NCI-H526 (cell line): ENCODE measurements at places on chromosomes 6 and 20.

DNA sequence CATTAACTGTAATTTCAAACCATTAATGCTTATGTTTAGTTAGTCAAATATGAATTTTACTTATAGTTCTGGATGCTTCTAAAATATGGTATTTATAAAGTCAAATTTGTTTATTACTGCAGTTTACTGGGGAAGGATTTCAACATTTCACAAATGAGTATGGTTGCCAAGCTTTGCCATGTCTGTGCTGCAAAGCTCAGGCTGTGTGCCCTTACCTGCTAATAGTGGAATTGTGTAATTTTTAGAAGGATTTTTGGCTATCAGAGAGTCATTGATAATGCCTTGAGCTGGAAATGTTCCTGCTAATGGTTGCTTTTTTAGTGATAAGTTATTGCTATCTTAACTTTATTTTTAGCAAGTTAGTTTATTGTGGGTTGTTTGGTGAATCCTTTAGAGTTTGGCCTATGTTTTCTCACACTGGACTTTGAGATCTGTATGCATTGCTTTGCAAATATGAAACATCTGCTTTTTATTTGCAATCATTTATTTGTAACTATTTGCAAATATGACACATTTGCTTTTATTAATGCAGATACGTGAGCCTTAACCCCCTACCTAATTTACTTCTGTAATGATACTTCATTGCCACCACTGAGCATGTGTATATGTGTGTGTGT is 105.8 kb downstream of the CD109 start:
- DNase-seq = no peak

GRCh38 chr6:164039954-164040375 is 625.4 kb downstream of the QKI start:
- no peak for DNase-seq

DNA sequence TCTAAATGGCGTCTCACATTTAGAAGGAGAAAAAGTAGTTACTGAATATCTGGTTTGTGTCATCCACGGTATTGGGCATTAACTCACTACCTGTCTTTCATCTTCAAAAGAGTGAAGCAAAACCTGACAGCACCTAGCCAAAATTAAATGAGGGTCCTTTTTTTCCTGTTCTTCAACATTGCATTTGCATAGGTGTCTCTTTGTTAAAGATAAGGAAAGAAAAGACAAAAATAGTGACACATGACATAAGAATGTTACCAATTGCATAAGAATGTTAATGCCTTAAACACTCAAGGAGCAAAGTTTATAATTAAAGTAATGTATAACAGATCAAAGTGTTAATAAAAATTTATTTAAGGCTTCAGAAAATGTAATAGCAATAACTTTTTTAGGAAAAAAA is 61.4 kb upstream of the MANEA start:
- DNase-seq = no peak

DNA sequence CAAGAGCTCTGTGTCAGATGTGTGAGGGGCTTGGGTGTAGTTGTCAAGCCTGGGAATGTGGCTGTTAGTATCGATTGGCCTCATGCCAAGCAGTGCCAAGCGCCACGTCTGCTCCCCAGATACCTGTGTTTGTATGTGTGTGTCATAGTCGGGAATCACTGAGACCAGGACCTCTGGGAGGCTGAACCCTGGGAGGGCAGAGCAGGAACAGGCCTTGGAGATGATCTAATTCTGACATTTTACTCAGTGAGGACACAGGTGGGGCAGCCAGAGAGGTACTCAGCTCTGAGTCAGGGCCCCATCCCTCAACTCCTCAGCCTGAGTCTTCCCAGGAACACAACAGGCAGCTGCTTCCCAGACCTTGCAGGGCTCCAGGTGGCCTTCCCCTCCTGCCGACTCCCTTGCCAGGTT is 51.2 kb upstream of the FANCE start:
- no peak for DNase-seq

DNA sequence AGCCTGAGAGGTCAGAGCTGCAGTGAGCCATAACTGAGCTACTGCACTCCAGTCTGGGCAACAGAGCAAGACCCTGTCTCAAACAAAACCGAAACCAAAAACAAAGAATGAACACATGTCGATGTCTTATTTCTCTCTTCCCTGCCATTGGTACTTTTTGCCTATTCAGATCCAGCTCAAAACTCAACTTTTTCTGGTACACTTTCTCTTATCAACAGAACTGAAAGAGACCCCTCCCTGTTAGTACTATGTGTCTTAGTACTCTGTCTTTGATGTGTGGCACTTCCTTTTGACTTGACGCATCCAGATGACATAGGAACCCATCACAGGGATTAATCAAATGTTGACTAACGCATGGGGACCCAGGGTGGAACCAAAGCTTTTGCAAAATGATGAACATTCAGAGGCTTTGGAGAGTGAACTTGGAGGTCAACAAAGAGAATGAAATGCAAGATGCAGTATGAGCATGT is 44.8 kb downstream of the AKAP12 start:
- no peak for DNase-seq

- no peak for DNase-seq
Observed at GRCh38 chr20:50379049-50379990, 130.9 kb upstream of the PTPN1 start.

DNA sequence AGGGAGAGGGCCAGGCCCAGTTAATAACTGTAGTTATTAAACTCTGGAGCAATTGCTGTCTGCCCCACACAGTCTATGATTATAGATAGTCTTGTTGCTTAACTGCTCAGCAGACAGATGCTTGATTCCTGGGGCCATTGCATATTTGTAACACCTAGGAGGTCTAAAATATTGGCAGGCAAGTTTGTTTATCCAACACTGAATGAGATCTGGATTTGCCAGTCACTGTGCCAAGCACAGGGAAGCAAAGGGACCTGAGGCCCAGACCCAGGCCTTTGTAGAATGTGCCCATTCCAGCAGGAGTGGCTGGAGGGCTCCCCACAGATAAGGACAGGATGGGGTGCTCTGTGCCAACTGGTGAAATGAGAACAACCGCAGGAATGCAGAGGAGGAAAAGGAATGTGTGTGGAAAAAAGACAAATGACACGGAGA is 17.6 kb upstream of the ENTPD6 start:
- DNase-seq = no peak

DNA sequence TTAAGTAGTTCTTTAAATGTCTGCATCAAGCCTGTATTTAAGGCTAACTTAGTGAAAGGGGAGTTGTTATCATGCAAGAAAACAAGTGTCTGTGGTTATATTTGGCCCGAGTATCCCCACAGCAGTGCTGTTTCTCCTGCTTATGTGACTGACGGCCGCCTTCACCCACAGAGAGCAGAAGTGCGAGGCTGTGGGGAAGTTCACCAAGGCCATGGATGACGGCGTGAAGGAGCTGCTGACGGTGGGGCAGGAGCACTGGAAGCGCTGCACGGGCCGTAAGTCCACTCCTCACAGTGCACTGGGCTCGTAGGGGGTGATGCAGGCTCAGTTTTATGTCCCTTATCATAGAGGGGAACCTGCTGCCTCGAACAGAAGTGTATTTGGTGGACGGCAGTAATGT is 53.2 kb upstream of the SYNJ2 start:
- no peak for DNase-seq

- peak; percentile 95 for DNase-seq
Observed at GRCh38 chr20:63032861-63033793, 26.4 kb upstream of the BHLHE23 start.

DNA sequence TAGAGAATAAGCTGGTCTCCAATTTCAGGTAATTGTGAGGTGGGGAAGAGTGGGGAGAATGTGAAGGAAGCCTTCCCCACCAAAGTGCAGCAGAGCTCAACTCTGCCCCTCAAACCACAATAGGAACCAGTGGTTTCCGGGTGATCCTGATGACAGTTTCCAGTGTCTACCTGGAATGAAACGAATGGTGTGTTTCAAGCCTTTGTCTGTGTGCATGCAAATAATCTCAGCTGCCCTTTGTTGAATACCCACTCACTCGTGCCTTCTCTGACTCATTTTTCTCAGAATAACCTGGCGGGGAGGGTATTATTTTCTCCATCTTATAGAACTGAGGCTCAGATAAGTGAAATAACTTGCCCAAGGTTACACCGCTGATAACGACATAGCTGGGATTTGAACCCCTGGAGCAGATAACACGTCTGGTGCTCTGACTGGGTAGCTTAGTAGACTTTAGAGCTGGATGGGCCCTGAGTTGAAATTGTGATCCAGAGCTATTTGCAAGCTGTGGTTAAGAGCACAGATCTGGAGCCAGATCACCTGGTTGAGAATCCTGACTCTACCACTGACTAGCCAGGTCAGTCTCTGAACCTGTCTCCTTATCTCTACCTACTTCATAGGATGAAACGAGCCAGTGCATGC is 85.1 kb downstream of the EYA2 start:
- peak; percentile 88 for DNase-seq

DNA sequence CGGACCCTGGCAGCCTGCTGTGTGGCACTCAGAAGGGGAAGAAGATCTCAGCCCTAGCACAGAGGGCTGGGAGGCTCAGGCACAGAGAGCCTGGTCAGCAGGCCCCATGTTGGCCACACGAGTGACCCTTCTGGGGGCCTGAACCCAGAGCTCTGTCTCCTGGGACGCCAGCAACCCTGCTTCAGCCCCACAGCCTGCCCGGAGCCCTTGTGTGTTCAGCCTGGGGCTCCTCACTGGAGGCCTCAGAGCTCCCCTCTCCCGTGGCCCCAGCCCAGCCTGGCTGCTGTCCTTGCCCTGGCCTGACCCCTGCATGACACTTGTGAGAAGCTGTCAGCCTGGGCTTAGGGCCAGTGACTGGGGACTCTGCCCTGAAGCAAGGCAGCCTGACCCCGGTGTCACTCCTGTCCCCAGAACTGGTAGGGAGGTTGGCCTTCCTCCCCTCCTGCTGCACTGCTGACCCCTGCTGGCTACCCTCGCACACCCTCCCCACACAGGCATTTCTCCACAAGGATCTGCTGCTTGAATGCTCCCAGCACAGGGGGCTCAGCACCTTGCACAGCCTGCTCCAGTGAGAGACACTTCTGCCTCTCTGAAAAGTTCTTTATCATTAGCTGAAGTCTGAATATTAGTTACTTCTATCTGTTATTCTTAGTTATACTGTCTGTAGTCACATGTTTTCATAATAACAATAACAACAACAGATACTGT is 15.4 kb upstream of the IP6K3 start:
- DNase-seq = no peak

- no peak for DNase-seq
Observed at GRCh38 chr6:30886897-30887255, 2.6 kb downstream of the DDR1 start.

- no peak for DNase-seq
Observed at GRCh38 chr20:45012682-45013302, 46.5 kb downstream of the STK4 start.

DNA sequence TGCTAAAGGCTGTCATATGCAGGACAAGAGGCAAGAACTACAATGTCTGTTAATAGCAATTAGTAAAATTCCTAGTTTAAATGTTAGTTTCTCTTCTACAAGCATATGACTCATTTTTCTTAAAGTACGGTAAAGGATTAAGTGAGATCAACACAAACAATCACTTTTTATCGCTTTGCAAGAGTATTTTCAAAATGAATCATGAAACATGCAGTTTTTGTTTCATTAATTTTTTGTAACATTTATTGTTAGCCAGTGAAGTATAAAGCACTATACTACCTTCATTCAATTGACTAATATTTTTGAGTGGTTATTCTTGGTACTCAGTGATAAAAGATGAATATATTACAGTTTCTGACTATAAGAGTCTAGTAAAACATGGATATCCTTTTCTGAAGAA is 138.6 kb downstream of the AHI1 start:
- no peak for DNase-seq

GRCh38 chr6:111291336-111292259 is 191.4 kb downstream of the REV3L start:
- DNase-seq = no peak

DNA sequence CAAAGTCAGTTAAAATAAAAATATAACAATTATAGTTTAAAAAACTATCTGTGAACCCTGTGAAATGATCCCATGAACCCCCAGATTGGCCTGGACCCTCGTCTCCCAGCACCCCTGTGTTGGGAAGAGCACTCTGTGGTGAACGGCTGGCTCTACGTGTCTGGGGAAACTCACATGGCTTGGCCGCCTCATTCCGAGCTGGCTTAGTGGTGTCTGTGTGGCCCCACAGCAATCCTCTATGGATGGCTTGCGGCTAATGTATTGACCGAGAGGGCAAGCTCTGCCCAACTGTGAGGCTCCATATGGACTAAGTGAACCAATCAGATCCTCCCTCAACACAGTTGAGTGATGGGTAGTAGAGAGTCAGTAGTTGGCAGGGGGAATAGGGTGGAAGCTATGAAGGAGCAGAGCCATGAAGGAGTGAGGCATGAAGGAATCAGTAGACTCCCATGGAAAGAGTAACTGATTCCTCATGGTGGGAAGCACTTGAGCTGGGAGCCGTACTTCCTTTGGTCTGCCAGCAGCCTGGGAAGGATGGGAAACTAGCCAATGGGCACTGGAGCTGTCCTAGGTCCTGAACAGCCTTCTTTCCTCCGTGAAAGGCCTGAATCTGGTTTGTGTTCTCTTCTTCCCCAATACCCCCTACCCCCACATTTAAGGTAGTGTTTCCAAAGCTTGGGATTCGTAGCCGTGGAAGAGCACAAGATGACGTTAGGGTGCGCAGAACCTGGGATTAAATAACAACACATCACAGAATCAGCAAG is 21.6 kb upstream of the ZNF831 start:
- no peak for DNase-seq

GRCh38 chr6:143026696-143027449 is 33.8 kb upstream of the AIG1 start:
- peak; percentile 40 for DNase-seq
